Motor neuron (in vitro differentiated cells): ENCODE measurements at places on chromosomes 16 and 17. TPM values are rescaled to one million over a fixed set of nuclear protein-coding genes. Genes with fewer than 3 reads are reported as not detected.

Gene HP
- 0.65 and 1.6 TPM in 2 replicates for total RNA-seq

Gene COPZ2
- total RNA-seq: 156 and 163 TPM in 2 replicates

Gene CES1
- 12.3 and 19.9 TPM in 2 replicates for total RNA-seq

Gene ITGAD
- not detected in 2 replicates for total RNA-seq

Gene SKAP1
- 0.75 and 1.7 TPM in 2 replicates for total RNA-seq

Gene RNF112
- 1.2 TPM in 1 of 2 replicates, not detected in the other for total RNA-seq

Gene PRSS53
- 4.3 and 5.2 TPM in 2 replicates for total RNA-seq

Gene ZNF624
- 10.5 and 11.0 TPM in 2 replicates for total RNA-seq

Gene NGFR
- 0.34 and 0.45 TPM in 2 replicates for total RNA-seq

Gene FA2H
- total RNA-seq: 0.59 and 0.92 TPM in 2 replicates

Gene HNF1B
- total RNA-seq: 0.13 and 0.89 TPM in 2 replicates

Gene ZNF785
- 15.0 and 15.5 TPM in 2 replicates for total RNA-seq

Gene IRF8
- 3.0 TPM in 1 of 2 replicates, not detected in the other for total RNA-seq

Gene DCAKD
- total RNA-seq: 46.3 and 49.0 TPM in 2 replicates

Gene WFDC1
- 3.1 and 4.0 TPM in 2 replicates for total RNA-seq

Gene CHST5
- total RNA-seq: 0.39 and 1.5 TPM in 2 replicates

Gene KRTAP2-3
- total RNA-seq: not detected in 2 replicates

Gene NDUFAB1
- 103 and 104 TPM in 2 replicates for total RNA-seq

Gene PPM1E
- 15.0 and 15.6 TPM in 2 replicates for total RNA-seq

Gene MGAT5B
- 1.7 and 6.1 TPM in 2 replicates for total RNA-seq

Gene SMIM36
- 0.18 and 0.21 TPM in 2 replicates for total RNA-seq

Gene HIGD1B
- total RNA-seq: 0.83 TPM in 1 of 2 replicates, not detected in the other

Gene CD300E
- total RNA-seq: not detected in 2 replicates

Gene FAM171A2
- total RNA-seq: 1.8 and 4.7 TPM in 2 replicates

Gene CDR2
- 19.2 and 23.3 TPM in 2 replicates for total RNA-seq

Gene C17orf100
- 1.3 and 1.5 TPM in 2 replicates for total RNA-seq

Gene CLEC3A
- not detected in 2 replicates for total RNA-seq

Gene VAT1L
- total RNA-seq: 13.4 and 14.0 TPM in 2 replicates

Gene MFAP4
- 57.3 and 65.4 TPM in 2 replicates for total RNA-seq

Gene CORO1A
- 1.3 TPM in 2 replicates for total RNA-seq

Gene TAC4
- 1.0 and 1.5 TPM in 2 replicates for total RNA-seq

Gene TNFRSF12A
- 4.7 and 7.9 TPM in 2 replicates for total RNA-seq

Gene PLA2G15
- total RNA-seq: 9.7 and 10.0 TPM in 2 replicates

Gene KRTAP9-2
- total RNA-seq: not detected in 2 replicates
